ENCODE measurements at places on chromosomes 13 and 19.
A peak's percentile ranks its signal among the peaks of the same experiment; 100 is the strongest.

DNA sequence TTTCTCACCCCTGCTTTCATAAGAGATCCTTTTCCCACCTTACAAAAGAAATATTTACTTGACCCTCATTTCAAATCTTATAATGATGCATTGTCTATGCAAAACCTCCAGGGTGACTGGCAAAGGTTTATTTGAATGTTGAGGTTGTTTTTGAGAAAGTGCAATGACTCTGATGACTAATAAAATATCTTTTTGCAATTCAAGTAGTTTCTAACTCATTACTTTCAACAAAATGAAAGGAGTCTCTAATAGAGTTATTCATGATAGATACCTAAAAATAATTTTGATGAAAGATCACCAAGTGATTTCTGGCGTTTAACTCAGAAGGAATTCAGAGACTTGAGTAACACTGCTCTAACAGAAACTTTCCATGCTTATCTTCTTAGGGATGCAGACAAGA is 144.2 kb downstream of the FOXO1 start:
- DNase-seq, result no peak

DNA sequence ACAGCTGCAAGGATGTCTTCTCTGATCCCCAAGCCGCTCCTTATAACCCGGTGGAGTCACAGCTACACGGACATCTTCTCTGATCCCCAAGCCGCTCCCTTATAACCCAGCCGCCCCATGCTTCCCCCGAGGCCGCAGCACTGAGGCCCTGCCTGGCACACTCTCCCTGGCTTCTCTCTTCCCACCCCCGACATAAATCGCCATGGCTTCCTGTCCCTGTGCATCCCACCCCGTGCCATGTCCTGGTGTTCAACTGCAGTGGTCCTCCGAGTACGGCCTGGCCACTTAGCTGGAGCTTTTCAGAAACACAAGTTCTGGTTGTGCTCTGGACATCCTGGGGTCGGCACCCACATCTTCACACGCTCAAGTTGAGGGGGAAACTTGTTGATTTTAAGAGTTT is 60.4 kb downstream of the RASA3 start:
- DNase-seq, result no peak

DNA sequence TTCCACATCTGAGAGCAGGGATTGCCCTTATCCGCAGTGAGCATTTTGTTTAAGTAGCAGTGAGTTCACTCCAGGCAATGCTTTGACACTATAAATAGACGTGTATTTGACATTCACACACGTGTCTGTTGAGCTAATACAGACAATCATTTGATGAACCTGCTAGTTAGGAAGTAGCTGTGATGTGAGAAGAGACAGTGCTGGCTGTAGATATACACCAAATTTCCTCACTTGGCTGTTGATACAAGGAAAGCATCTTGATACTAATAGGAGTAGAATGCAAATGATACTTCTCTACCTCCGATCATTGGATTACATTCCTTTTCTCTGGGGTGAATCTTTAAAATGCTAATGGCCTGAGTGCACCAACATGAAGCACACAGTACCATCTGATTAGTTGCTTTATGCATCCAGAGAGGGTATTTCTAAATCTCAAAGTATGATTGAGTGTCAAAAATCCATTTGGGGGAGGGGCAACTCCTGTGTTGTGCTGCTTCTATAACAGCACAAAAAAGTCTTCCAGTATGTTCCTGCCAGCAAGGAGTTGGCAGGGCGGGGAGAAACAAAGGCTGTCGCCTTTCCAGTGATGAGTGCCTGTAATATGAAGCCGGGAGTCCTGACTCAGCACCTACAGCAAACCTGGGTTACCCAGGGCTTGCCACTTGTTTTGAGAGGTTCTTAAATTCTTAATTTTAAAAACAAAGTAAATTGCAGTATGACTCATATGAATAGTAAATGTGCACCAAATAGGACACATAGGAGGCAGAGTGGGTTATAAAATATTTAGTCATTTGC is 7.0 kb downstream of the CUL4A start:
- DNase-seq, result no peak

GRCh38 chr13:43268632-43269031 is 245.2 kb downstream of the DNAJC15 start:
- no peak for DNase-seq

DNA sequence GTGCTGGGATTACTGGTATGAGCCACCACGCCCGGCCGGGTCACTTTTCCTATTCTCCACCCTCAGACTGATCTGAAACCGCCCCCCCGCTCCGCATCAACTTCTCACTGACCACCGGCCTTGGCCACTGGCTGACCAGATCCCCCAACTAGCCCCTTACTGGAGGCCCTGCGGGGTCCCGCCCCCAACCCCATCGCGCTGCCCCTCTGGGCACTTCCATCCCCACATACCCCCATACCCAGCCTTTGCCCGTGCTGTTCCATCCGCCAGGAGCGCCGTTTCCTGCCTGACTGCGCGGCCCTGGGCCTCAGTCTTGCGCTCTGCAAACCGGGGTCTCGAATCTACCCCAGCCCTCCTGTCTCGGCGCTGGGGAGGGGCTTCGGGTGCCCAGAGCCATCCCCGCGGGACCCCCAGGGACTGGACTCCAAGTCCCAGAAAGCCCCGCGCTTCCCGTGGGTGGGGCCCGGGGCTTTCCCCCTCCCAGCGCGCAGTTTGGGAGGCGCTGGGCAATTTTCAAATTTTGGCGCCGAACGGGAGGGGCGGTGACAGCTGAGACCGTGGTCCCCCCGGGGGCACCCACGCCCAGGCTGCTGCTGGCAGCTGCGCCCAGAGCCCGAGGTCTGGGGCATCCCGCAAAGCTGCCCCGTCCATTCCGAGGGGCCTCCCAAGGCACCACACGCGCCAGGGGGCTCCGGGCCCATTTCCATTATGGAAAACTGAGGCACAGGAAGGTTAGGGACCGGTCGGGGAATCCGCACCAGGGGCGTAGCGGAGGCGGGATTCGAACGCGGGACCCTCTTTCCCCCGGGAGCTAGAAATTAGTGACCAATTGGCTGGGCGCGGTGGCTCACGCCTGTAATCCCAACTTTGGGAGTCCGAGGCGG is 5.2 kb upstream of the LMNB2 start:
- DNase-seq, result no peak

DNA sequence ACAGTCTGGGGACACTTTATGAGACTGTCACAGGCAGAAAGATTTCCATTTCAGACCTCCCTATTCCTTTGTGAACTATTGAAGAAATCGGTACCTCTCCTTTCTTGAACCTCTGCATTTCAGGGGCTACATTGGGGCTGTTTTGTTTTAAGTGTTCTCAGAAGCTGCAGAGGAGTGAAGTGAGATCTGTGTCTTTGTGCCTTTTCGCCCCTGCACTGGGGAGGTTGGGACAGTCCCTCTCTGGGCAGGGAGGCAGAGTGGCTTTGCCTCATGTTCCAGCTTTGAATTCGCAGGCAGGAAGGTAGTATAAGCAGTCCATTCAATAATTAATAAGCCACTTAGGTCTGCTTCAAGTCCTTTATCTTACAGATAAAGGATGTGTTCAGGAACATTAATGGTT is 9.5 kb upstream of the AMER2 start:
- no peak for DNase-seq

DNA sequence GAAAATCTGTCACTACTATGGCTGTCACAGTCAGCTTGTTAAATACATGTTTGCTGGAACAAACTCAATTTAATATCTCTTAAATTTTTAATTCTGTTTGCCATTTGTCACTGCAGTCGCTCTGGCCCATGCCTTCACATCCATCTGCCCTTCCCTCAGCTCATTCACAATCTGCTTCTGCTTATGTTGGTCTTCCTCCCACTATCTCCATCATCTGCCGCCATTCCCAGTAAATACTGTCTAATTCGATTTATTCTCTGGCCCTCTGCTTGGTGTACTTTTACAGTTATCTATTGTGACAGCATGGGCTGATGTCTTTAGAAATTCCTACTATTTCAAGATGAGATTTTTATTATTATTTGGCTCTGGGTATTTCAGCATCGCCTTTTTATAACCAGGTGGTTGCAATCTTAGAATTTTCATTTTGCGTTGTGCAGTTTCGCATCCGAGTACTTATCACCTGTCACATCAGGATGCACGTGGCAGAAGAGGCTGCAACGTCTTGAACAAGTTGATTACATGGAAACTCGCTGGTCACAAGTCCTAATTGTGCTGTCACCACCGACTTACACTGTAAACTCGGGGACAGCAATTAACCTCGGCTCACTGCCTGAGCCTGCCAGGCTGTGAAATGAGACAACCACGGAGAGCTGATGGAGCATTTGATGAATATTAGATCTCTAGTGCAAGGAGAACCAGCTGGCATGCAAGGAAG is 158.4 kb downstream of the MYO16 start:
- DNase-seq, result no peak

GRCh38 chr13:32850316-32851052 is 165.7 kb upstream of the KL start:
- DNase-seq, result no peak

- DNase-seq, result peak; percentile 79
Observed at GRCh38 chr19:43619262-43620060, at the start of gene ZNF428. TSS of gene ZNF428 (minus strand) at chr19:43619629. CDS start at chr19:43614304, 5,325 bp downstream.

GRCh38 chr19:44602081-44602480 is 11.3 kb upstream of the IGSF23 start:
- no peak for DNase-seq

DNA sequence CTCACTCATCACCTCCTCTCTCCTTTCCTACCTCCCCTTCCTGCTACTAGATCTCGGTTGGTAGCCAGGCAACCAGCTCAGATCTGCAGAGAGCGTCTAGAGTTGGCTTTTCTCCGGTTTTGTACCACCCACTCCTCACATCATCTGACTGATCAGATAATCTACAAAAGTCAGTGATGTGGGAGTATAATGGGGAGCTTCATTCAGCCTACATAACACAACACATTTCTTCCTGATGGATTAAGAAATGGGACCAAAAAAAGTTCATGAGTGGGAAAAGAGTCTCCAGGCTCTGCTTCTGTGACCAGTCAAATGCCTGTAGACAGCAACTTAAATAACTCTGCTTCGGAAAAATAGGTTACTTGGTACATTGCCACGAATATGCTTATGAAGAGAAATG is 279.8 kb downstream of the DCLK1 start:
- no peak for DNase-seq

GRCh38 chr13:74424455-74424854 is 290.3 kb upstream of the KLF12 start:
- no peak for DNase-seq

- no peak for DNase-seq
Observed at GRCh38 chr13:107277911-107278310, 710.0 kb upstream of the ARGLU1 start.

DNA sequence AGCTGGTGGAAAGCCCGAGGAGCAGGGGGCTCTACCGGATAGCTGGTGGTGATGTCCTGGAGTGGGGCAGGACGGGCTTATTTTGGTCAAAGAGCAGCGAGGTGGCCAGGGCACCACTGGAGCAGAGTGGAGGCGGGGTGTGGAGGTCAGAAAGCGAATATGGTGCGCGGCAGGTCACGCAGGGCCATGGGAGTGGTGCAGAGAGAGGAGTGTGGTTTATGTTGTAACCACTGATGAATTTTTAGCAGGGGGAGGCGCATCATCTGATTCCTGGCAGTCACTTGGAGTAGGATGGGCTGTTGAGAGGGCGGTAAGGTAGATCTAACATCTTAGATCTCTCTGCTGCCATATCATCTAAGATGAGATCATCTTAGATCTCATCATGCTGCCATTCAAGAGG is 1.4 kb upstream of the ZNF414 start:
- no peak for DNase-seq

GRCh38 chr13:42574011-42574410 is at the start of gene TNFSF11:
TSS of gene TNFSF11 (plus strand) at chr13:42574152. CDS start at chr13:42574304, 152 bp downstream.
- no peak for DNase-seq

DNA sequence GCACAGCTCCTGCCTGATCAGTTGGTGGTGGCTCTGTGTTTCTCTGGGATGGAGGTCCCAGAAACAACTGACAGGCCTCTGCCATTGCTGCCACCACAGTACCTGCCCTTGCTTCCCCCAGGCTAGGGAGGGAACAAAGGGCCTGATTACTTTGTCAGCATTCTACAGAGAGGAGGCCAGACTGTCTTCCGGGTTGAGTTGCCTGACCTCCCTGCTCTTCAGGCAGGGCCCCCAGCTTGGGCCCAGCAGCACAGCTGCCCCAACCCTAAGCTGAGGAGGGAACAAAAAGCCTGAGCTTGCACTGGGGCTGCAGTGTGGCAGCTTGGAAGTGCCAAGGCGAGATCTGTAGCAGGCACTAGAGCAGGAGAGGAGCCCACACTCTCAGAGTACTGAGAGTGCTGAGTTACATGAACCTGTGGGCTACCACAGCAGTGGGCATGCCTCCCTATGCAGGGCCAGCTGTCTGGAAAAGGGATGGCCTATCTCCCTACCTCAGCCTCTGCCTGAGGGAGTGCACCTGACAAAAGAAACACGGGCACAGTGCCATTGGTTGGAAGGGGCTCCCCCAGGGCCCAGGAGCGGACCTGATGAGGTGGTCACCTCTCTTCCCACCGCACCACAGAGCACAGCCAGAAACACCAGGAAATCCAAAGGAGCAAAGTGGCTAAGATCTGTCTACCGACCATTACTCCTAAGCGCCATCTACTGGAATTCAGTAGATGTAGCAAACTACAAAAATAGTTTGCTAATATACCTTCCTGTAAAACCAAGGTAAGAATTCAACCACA is 24.4 kb downstream of the SLC25A15 start:
- no peak for DNase-seq

GRCh38 chr13:105804561-105805190 is 730.8 kb downstream of the EFNB2 start:
- no peak for DNase-seq

DNA sequence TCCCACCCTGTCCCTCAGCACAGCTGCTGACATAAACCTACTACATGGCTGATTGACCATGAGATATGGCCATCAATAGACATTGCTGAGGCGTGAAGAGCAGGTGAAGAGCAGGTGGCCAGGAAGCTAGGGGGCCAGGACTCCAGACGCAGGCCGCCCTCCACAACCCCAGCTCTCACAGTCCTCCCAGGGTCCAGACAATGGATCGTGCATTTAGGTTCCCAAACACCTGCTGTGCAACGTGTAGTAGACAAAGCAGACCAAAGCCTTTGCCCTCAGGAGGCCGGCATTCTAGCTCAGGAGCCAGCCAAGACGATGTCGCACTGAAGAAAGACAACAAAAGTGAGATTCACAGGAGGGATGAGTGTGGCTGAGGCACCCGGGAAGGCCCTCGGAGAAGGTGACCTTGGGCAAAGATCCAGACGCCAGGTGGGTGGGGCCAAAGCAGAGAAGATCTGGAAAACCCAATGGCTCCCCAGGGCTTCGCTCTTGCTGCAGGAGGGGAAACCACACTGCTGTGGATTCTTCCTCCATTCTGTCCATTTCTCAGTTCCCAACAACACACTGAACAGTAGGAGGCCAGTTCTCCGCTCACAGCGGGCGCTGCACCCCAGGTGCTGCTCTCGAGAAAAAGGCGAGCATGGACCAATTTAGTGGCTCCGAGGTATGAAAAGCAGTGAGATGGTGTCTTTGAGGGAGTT is 1.4 kb downstream of the FFAR1 start:
- no peak for DNase-seq

GRCh38 chr13:94324767-94325540 is 154.5 kb downstream of the DCT start:
- DNase-seq, result no peak

- DNase-seq, result no peak
Observed at GRCh38 chr19:6055013-6055795, 55.1 kb downstream of the RFX2 start.

- peak; percentile 25 for DNase-seq
Observed at GRCh38 chr13:74136084-74136658, 2.0 kb upstream of the KLF12 start.
